Lung (tissue), 17 donors: ENCODE measurements at places on chromosomes 7 and 10.
A peak's percentile ranks its signal among the peaks of the same experiment; 100 is the strongest.

GRCh38 chr7:158828133-158829020 lies 932 bp downstream of the ESYT2 start:
- peak; percentile 68 for DNase-seq

DNA sequence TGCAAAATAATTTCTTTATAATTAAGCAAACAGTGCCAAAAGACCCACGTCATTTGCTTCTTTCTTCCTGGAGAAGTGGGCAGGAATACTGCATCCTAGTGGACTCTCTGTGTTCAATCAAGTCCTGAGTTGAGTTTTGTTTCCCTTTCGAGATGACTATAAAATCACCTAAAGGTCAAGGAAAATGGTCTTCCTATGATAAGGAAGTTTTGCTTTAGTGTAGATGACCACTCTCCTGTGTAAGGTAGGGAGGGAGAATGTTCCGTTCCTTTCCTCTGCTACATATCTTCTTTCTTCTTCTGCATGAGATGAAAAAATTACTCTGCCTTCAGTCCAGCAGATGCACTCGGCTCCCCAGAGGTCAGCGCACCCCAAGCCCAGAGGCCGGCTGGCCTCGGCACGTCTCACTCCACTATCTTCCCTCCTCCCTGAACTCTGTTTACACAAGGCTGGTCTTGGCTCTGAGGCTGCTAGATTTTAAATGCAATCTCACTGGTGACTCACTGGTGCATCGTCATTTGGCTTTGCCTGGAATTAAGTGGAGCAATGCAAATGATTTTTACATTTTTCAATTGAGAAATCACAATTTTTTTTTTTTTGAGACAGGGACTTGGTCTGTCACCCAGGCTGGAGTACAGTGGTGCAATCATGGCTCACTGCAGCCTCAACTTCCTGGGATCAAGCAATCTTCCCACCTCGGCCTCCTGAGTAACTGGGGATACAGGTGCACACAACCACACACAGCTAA lies 18.6 kb upstream of the VDAC2 start:
- DNase-seq, result peak; percentile 54

- DNase-seq, result peak; percentile 96
Measured at GRCh38 chr7:1536743-1537534, 6.4 kb downstream of the MAFK start.

DNA sequence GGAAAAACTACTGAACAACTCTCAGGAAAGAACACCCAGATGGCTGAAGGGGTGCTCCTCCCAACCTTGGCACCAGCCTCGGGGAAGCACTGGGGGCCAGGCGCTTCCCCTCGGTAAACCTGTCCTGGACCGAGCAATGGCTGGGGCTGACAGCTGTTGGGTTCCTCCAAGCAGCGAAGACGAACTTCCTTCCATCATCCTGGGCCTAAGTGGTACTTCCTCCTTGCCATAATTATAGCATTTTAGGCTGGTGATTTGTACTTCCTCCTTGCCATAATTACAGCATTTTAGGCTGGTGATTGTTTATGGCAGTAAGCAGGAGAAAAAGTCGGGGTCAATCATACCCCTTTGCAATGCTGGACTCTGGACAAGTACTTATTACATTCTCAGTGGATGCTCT lies 69.3 kb downstream of the MYOF start:
- no peak for DNase-seq

DNA sequence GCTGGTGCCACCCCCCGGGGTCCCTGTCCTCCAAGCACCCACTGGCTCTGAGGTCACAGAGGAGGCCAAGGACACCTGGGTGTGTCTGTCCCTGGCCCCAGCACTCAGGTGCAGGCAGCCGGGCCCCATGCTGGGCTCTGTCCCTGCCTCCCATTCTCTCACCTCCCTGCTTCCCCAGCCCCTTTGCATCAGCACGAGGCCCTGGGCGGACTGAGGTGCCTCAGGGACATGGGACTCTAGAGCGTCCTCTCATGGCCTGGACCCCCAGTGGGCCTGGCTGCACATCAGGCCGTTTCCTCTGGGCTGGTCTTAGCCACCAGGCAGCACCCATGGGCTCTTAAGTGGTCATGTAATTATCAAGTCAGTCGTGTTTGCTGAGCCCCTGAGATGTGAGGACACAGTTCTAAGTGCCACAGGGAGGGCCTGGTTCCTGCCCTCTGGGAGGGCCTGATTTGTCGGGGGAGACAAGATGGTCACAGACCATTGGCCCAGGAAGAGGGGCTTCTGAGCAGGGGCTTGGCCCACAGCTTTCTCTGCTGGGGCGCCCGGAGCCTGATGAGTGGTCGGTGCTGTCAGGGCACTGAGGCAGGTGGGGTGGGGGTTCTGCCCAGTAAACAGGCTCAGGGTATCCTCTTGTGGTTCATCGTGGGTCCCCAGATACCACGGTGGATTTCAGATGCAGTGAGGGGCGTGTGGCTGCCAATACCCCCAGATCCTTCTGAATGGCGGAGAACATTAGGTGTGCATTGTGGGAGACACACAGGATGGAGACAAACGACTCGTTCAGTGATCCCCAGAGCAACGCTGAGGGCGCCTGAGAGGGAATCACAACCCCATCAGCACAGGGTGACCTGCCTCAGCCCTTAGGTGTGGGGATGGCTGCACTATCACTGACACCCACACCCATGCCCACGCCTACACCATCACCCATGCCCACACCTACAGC lies 152.5 kb downstream of the WDR37 start:
- no peak for DNase-seq

GRCh38 chr10:1107679-1108078 lies 51.5 kb downstream of the WDR37 start:
- no peak for DNase-seq

- no peak for DNase-seq
Measured at GRCh38 chr7:28954946-28955345, 3.2 kb downstream of the TRIL start.

DNA sequence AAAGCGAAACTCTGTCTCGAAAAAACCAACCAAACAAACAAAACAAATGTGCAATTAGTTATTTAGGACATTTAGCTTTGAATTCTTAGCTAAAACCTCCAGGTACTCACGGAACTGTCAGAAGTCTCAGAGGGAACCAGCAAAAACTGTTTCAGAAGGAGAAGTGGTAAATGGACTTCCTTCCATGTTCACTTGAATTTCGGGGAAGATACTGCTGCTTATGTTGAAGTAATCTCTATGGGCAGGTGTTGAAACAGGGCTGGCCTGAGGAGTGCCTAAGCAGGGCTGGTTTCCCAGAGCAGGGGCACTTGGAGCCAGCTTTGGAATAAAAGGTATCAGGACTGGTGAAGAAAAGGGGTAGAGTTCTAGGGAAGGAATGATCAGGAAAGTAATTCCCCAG lies 2.4 kb upstream of the EXOC6 start:
- DNase-seq, result no peak

GRCh38 chr10:57696641-57697040 lies 571.1 kb downstream of the IPMK start:
- DNase-seq, result no peak

GRCh38 chr7:149005427-149006344 lies 22.6 kb downstream of the PDIA4 start:
- DNase-seq, result peak; percentile 78

- no peak for DNase-seq
Measured at GRCh38 chr10:34135515-34135914, 679.6 kb downstream of the PARD3 start.

DNA sequence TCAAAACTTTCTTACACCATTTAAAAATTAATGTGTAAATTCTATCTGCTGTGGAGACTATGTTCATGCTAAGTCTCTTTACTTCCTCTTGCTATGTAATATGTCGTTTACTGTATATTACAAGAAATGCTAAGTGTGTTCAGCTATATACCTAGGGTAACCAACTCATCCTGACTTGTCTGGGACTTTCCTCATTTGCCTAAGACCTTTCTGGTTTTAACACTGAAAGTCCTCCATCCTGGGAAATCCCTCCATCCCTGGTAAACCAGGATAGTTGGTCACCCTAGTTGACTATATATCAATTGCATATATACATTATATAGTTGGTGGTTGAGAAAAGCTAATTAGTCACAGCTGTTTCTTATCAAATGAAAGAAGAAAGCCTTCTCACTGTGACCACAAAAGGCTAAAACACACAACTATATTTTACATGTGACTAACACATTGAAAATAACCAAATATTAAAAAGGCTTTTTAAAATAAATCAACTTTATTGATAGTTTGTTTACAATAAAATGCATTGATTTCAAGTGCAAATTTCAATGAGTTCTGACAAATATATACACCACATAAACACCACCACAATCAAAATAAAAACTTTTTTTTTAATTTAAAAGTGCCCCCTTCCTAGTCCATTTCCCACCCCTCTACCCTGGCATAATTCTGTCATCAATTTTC lies 167.7 kb upstream of the INHBA start:
- DNase-seq, result no peak

DNA sequence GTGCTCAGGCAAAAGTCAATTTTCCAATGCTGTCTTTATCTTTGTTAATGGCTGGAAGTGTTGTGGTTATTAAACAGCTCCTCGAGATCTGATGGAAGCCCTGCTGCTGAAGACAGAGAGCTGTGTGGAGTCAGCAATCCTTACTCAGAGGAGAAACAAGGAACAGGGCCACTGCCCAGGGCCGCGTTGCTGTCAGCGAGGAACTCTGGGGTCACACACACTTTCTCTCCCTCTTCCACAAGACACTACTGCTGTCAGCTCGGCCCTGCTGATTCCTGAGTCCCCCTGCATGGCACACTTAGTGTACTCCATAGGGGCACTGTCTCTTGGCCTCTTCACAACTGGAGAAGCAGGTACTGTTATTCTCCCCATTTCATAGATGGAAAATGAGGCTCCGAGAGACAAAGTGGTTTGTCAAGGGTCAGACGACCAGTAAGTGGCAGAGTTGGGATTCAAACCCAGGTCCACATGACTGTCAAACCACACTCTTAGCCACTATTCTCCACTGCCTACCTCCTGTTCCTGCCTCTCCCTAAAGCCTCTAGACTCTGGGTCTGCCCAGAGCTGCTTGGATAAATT lies 29.3 kb upstream of the PDCD4 start:
- no peak for DNase-seq

DNA sequence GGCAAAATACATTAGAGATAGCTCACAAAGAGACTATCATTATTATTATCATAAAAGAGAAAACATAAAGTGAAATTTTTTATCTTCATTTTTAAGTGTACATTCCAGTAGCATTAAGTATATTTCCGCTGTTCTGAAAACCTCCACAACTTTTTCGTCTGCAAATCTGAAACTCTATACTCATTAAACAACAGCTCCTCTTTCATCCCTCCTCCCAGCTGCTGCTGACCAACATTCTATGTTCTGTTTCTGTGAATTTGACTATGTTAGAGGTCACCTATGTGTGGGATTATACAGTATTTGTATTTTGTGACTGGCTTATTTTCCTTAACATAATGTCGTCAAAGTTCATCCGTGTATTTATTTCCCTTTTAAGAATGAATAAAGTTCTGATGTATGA lies 429.3 kb upstream of the TPK1 start:
- DNase-seq, result no peak

GRCh38 chr7:26487780-26488515 lies 196.3 kb downstream of the SNX10 start:
- no peak for DNase-seq
